ENCODE measurements at places on chromosomes 12 and 14.

DNA sequence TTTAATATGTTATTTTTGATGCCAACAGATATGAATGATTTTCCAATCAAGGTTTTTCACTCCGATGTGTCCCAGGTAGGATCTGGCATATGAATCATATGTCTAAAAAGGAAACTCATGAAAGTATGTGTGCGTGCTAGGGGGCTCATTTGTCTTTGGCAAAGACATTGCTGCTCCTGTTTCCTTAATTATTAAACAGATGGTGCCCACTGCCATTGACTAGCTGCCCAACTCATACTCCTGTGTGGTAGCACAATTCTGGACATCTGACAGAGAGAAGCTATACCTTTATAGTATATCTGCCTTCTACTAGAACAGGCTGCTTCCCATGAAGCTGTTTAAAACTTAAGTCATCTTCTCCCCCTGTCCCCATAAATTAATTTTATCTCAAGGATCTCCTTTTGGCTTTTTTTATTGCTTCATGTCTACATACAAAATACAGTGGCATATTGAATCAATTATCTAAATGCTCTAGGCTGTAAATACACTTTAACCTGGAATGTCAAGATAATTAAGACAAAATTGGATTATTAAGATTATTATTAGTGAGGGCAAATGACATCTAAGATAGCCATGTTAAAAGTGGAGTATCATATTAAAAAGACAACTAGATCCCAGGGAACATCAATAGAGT lies 1.4 kb upstream of the PDE3A start:
- no peak for DNase-seq

- no peak for DNase-seq
Measured at GRCh38 chr12:45644541-45644940, 85.0 kb upstream of the ARID2 start.

DNA sequence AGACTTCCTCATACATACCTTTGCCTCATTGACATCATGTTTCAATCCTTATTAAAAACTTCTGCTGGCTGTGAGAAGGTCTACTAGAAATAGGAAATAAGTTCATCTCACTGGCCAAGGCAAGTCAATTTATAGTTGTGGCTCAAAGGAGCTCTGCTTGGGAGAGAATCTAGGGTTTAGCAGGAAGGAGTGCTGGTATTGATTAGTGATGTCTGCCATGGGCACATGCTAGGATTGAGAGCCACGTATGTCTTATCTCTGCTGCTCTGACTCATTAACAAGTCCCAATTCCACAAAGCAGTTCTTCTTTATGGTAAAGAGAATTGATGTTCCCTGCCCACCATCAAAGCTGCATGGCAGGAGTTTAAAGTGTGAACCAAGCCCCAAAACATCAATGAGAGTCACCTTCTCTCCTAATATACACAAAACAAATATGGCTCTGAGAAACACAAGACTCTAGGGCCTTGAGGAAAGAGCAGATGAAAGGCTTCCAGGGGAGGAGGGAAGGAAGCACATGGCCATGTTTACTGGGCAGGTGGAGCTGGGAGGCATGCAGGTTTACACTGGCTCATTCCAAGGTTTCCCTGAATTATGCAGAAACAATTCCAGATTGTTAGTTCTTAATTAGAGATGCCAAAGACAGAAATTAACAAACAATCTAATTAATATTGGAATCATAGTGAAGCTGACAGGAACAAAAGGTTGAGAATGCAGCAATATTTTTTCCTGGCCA lies 931.9 kb upstream of the TMEM132C start:
- no peak for DNase-seq

DNA sequence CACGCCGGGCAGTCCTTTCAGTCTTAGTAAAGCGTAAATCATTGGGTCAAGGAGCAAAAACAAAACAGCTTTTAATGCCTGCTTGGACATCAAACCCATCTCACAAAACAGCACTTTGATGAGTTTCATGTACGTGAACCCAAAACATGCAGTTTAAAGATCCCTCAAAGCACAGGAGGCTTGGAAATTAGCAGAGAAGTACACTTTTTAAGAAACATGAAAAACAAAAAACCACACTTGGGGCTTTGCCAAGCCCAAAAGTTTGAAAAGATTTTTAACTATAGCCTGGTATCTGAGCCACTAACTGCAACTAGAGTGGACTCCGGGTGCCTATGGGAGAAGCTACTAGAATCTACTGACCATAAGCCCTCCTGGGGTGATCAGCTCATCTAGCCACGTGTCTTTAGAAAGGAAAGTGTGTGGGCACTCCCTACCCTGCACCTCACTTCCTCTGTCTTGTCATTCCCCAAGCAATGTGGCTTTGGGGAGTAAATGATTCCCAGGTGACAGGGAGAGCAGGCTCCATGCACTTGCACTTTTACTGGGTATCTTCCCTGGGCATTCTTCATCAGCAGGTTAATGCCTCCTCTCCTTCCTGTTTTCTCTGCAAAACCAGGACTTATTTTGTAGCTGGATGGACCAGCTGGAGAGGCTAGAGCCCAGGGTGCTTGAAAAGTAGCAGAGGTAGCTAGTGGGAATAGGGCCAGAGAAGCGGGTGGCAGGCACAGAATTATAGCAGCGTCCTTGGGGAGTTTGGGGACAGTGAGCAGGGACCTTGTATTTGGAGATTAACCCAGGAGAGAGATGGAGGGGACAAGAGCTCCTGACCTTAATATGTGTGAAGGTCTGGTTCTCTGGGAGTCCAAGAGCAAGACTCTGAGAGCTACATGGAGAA lies 339.3 kb downstream of the BCL11B start:
- DNase-seq: no peak

DNA sequence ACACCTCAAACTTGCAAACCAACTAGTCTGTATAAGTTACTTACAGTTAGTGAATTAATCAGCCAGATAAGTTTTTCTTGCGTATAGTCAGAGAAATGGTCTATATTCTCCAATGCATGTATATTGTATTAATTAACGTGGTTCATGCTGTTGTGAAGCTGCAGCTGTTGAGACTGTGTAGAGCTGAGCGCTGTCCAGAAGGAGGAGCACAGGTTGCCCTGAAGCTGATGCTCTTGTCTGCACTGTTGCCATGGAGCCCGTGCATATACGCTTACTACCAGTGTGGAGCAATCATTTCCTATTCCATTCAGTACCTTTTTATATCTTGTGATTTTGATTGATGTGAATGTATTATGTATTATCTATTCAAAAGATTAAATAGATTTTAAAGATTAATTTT lies 74.3 kb upstream of the ARID2 start:
- DNase-seq: peak; percentile 4

- DNase-seq: no peak
Measured at GRCh38 chr12:89770391-89770790, 61.8 kb upstream of the ATP2B1 start.

DNA sequence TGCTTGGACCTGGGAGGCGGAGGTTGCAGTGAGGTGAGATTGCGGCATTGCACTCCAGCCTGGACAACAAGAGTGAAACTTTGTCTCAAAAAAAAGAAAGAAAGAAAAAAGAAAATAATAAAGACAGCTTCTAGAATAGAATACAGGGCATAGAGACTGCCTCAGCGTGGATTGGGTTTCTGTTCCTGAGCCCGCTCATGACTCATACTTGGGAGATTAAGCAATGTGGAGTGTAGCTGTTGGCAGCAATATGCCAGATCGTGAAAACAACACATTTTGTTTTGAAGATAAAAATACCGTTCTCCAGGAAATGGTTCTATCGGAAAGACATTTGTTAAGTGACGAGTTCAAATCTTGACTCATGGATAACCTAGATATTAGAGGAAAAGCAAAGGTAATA lies 67.2 kb downstream of the GLT1D1 start:
- no peak for DNase-seq

GRCh38 chr12:107624493-107624892 lies 61.1 kb upstream of the PWP1 start:
- no peak for DNase-seq

DNA sequence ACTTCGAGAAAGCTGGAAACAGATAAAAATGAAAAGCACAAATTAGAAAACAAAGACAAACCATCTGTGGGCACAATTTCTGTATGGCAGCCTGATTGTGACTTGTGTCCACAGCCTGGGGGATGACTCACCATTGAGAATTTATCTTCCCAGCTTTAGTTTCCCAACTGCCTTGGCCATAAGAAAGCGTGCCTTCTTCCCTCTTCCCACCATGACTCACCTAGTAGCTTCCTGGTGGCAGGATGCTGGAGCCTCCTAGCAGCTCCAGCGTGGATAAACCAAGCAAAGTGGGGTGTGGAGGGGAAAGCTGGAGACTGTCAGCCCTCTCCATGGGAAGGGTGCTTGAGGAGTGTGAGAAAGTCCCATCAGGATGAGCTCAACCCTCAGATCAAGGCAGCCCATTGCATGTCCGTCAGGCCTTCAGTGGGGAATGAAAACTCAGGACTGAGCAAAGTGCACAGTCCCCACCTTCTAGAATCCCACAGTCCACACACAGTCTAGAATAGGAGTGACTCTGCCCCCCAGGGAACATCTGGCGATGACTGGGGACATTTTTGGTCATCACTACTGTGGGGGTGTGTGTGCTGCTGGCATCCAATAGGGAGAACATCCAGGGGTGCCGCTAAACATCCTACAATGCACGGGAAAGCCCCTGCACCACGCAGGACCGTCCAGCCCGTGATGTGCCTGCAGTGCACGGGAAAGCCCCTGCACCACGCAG lies 22.4 kb upstream of the SERPINA6 start:
- DNase-seq: no peak

DNA sequence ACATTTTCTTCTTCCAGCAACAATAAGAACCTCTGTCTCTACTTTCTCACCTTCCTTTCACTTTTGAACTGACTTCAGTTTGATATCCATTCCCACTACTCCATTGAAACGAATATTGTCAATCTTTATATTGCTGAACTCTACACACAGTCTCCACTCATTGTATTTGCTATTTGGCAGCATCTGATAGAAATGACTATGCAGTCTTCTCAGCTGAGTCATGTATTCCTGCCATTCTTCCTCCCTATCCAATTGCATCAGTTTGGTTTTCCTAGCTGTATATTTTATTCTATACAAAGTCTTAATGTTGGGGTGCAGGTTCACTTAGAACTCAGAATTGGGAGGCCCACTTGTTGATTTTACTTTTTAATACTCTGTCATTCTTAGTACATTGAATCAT lies 107.5 kb upstream of the CPNE8 start:
- no peak for DNase-seq

- peak; percentile 50 for DNase-seq
Measured at GRCh38 chr14:71555654-71556559, 376.3 kb upstream of the RGS6 start.

DNA sequence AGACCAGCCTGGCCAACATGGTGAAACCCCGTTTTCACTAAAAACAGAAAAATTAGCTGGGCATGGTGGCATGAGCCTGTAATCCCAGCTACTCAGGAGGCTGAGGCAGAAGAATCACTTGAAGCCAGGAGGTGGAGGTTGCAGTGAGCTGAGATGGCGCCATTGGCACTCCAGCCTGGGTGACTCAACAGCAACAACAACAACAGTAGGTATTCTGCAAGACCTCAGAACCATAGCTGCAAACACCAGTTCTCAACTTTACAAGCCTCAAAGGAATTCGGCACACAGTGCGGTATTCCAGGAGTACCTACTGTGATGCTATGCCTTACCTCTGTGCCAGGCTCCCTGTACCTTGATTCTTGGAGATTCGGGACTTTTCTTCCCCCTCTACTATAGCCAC lies 15.8 kb downstream of the FOXN3 start:
- DNase-seq: no peak

GRCh38 chr12:58532855-58533608 lies 387.3 kb downstream of the LRIG3 start:
- no peak for DNase-seq

- DNase-seq: no peak
Measured at GRCh38 chr14:68711561-68712309, 81.1 kb downstream of the ZFP36L1 start.

DNA sequence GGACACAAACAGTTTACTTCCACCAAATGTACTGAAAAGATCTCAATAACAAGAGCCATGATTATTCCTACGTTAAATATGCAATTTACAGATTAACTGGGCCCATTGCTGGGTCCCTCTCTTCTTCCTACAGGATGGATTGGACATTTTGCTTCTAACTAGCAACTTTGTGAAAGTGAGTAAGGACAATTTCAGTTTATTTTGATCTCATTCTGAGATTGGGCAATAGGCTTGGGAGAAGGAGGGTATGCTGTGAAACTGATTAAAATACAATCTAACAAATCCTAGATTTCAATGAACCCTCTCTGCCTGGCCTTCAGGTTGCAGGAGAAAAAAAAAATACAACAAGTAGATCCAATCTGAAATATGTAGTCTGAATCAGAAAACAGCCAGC lies 121.5 kb downstream of the PRKD1 start:
- DNase-seq: no peak

- DNase-seq: no peak
Measured at GRCh38 chr12:88725592-88726143, 145.4 kb upstream of the KITLG start.

- DNase-seq: no peak
Measured at GRCh38 chr12:3740480-3741231, 12.3 kb downstream of the CRACR2A start.

DNA sequence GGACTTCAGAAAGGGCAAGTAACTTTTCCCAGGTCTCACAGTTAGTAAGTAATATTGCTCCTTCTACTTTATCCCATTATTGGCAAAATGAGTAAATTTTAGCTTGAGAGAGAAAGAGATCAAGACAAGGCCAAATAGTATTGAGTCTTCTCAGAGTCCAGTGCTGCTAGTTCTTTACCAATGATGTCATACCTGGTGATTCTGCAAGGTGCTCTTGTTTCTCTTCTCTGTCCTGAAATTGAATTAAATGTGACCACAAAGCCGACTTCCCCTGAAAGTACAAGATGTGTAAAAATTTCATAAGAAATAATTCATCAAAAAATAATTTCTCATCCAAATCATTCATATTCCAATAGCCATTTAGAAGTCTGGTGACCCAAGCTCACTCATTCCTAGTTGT lies 97.5 kb upstream of the SINHCAF start:
- DNase-seq: no peak

GRCh38 chr12:16112612-16113560 lies 164.6 kb downstream of the SLC15A5 start:
- no peak for DNase-seq

GRCh38 chr12:120138366-120138765 lies 21.8 kb upstream of the RAB35 start:
- no peak for DNase-seq

DNA sequence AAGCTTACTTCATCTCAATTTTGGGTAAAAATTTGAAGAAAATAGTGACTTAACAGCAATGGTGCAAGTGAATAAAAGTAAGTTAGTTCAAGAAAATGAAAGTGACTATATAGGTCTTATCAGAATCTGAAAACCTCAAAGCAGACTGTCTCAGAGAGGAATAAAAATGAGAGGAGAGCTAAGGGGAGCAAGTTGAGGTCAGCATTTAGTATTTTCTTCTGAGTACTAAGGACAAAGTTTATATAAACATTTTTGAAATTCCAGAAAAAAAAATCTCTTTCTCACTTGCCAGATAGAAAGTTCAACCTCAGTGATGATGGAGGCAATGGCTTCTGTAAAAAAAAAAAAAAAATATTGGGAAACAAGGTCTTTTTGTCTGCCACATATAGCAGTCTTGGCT lies 414.1 kb downstream of the NPAS3 start:
- no peak for DNase-seq

Data from stimulated activated CD4-positive, alpha-beta T cell treated with anti-CD3 and anti-CD28 coated beads, TNF-alpha, amount 100 ng/mL, for 48 hours (primary cell).